NCI-H82 (cell line): ENCODE measurements at places on chromosomes 5 and 9.

GRCh38 chr9:120383999-120384924 lies 195.7 kb downstream of the CDK5RAP2 start:
- DNase-seq, result no peak

GRCh38 chr5:38871790-38872551 lies 26.2 kb downstream of the OSMR start:
- no peak for DNase-seq

DNA sequence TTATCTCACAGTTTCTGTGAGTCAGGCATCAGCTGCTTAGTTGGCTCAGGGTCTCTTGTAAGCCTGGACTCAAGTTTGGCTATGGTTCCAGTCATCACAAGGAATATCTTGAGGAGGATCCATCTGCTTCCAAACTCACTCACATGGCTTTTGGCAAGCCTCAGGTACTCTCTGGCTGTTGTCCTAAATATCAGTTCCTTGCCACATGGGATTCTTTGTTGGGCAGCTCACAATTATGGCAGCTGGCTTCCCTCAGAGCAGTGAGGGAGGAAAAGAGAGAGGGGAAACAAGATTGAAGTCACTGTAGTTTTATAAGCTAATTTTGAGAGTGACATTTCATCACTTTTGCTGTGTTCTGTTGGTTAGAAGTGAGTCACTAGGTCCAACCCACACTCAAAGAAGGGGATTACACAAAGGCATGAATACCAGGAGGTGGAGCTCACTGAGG lies 144.5 kb downstream of the GCNT1 start:
- no peak for DNase-seq

DNA sequence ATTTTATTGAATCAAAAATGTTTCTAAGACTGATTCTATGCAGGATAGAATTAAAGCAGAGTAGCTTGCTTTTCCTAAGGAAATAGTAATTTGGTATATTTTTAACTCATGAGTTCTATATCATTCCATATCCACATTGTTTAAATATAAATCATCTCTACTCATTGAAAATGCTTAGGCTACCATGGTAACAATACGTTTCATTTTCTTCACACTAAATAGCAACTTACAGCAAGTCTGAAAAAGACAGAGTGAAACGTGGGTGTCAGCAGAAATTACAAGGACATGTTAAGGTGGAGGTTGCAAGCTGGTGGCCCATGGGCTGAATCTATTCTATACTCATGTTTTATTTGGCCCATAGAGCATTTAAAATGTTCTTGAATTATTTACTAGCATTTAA lies 487.9 kb downstream of the ARHGEF28 start:
- DNase-seq, result no peak

DNA sequence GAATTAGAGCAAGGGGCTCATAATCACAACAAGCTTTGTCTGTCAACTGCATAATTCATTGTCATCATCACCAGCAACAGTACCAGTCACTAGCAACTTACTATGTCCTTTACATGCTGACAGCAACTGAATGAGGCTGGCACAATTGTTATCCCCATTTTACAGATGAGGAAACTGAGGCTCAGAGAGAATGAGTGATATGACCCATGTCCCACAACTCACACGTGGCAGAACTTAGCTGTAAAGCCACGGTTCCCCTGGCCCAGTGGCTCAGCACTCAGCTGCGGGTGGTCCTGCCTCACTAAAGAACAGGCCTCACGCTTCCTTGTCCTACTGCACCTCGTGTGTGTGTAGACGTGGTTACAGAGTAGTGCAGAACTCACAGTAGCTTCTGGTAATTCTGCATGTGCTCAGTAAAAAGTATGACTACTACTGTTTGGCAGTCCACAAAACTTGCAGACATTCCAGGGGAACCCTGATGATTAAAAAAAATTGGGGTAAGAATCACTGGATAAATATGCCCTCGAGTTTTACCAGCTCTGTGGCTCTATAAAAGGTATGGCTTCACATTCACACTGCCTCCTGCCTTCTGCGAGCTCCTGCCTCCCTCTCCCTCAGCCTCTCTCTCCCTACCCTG lies 30.2 kb downstream of the AFAP1L1 start:
- no peak for DNase-seq

- peak; percentile 56 for DNase-seq
These were observed 117.0 kb downstream of the TRPM6 start for GRCh38 chr9:74770508-74771261.

- DNase-seq, result no peak
These were observed 23.9 kb upstream of the TERT start for GRCh38 chr5:1318659-1319251.

- no peak for DNase-seq
These were observed 186.2 kb downstream of the TMEM38B start for GRCh38 chr9:105880517-105880916.

- no peak for DNase-seq
These were observed 10.4 kb downstream of the FREM1 start for GRCh38 chr9:14899815-14900193.

- no peak for DNase-seq
These were observed 43.2 kb downstream of the WDR36 start for GRCh38 chr5:111135363-111135762.

DNA sequence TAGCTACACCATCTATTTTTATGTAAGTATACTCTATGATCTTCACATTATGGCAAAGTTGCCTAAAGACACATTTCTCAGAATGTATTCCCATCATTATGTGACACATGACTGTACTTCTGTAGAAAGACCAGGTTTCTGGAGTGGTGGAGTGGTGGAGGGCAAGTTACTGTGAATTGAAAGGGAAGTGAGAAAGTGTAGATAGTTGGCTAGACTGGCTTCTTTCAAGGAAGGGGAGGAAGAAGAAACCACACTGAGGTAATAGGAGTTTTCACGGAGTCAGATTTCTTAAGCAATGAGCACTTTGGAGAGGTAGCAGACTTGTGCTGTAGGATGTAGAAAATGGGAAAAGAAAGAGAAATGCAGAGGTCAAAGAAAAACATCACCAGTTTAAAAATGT lies 50.9 kb upstream of the EQTN start:
- no peak for DNase-seq

DNA sequence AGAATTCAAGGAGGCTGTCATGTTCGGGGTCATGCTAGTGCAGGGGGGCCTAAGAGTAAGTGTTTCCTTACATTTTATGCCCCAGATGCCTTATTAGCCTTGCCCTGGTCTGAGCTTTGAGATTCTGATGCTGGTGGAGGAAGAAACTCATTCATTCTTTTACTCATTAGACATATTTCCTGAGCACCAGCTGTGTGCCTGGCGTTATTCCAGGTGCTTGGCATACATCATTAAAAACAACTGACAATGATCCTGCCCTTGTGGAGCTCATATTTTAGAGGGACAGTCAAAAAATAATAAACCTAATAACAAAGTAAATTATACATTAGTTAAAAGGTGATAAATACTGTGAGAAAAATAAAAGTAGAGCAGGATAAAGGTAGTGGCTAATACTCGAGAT lies 138.9 kb upstream of the SGCD start:
- no peak for DNase-seq

DNA sequence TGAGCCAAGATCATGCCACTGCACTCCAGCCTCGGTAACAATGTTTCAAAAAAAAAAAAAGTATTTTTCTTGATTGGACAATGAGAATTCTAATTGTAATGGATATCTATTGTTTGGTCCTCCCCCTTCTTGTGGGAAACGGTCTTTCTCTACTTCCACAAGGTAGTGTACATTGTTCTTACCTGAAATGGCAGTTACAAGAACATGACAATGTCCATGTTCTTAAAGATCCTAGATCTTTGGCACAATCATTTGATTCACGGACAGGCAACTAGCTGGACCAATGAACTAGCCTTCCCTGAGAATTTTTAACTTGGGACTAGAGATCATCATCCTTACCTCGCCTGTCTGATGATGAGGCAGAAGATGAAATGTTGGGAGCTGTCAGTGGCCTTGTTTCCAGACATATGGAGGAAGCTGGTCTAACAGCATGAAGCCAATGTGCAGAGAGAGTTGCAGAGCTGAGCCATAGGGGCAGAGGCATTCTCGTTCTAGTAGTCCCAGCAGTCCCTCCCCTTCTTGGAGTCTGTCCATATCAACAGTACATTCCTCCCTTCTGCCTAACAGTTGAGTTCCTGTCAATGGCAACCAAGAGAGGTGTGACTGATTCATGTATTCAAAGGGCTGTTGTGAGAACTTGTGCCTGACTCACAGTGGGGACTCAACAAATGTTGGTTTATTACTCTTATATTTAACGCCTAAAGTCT lies 2.1 kb upstream of the MARCHF6 start:
- DNase-seq, result no peak

GRCh38 chr5:14155075-14155474 lies 11.9 kb downstream of the TRIO start:
- no peak for DNase-seq

GRCh38 chr5:54663866-54664265 lies 146.3 kb downstream of the SNX18 start:
- DNase-seq, result no peak

- no peak for DNase-seq
These were observed 39.0 kb upstream of the ZFP37 start for GRCh38 chr9:113095561-113095960.

DNA sequence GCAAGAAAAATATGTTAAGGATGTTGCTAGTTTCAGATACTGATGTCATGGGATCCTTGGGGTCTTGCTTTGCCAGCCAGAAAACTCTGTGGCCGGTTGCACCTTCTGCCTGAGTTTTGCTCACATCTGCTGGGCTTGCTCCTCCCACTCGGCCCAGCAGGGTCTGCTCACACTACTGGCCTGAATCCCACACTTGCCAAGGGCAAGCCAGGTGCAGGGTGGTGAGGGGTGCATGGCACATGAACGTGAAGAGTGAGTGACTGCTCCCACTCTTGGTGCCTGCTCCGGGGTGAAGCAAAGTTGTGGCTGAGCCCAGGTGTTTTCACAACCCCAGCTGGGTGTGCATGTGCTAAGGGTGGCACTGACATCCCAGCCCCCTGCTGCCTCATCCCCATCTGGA lies 83.1 kb upstream of the STARD4 start:
- no peak for DNase-seq

- DNase-seq, result peak; percentile 36
These were observed 111.9 kb downstream of the NTRK2 start for GRCh38 chr9:84781458-84781857.

DNA sequence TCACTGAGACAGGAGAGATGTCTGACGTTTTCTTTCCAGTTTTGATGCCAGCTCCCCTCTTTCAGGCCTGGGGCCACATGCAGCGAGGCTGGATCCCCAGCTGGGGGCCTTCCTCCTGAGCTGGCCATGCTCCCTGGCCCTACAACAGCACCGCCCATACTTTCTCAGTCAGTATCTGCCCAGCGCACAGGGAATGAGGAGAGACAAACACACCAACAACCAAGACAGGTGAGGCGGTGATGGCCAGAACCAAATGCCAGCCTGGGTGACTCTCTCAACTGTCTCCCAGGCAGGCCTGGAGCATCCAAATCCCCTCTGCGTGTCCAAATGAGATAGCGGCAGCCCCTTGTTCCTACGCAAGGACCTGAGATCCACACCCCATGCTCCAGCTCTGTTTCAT lies 109.6 kb downstream of the ROR2 start:
- no peak for DNase-seq

DNA sequence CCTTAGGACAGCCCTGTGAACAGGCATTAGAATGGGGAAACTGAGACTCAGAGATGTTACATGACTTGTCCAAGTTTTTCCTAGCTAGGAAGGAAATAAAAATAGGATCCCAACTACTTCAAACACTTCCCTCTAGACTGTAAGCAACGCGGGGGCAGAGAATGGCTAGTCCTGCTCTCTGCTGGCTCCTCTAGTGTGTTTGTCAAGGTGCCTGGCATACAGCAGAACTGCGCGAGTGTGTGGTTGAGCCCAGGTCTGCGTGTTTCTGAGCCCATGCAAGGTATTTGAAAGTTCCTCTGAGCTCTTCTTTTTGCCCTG lies 152.5 kb downstream of the MACROH2A1 start:
- no peak for DNase-seq

- DNase-seq, result peak; percentile 27
These were observed 8.3 kb downstream of the FABP6 start for GRCh38 chr5:160237571-160238093.

DNA sequence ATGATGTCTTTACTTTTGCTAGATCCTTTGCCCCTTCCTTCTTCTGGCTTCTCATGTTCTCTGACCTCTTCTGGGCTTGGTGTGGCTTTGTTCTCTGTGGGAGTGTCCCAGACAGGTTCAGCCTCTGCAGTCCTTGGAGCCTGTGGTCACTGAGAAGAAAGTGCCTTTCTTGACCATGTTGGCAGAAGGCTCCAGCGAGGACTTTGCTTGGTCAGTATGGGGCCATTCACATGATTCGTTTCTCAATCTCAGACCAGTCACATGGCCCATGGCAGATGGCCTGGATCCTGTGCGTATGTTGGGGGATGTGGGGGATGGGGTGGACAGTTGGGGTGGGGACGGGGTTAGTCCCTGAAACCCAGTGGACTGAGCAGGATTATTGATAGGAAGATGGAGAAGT lies 274.1 kb downstream of the ARHGAP26 start:
- peak; percentile 25 for DNase-seq

GRCh38 chr9:117963493-117964090 lies 259.4 kb downstream of the TLR4 start:
- DNase-seq, result no peak

DNA sequence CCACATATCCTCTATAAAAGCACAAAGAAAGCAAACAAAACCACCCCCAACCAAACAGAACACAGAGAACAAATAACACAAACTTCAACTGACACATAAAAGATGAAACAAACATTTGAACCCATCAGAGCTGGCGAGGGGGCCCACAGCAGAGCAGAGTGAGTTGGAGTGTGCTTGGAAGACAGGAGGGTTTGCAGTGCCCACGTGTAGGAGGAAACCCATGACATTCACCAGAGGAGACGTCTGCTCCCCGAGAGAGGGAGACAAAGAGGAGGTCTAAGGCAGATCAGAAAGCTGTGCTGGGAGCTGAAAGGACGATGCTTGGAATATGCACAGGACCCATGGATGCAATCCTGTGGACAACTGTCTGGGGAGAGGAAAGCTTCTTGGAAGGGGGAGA lies 27.0 kb downstream of the MRPL36 start:
- peak; percentile 40 for DNase-seq

DNA sequence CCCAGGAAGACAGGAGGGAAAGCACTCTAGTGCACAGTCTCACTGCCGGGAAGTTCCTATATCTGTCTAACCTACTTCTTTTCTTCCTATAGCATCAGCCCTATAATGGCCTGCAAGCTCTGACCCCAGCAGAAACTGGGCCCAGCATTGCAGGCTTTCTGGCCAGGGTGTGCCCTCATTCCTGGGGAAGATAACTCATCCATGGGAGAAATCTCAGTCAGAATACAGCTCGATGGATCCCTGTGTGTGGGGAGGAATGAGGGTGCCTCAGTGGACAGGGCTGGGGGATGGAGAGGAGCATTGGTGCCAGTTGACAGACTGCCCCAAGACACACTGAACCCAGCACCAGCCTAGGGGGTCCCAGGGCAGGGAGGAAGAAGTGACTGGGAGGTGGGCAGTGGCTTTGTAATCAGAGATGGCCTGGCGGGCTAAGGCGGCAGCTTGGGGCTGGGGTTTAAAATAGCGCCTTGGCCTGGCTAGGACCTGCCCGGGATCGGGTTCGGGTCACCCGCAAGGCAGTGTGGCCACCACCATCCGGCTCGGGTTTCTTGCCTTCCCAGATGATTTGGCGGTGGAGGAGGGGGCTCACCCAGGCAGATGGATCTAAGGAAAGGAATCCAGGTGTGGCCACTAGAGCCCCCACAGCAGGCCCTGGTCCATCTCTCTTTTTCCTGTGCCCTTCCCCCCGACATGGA lies 7.6 kb upstream of the CXXC5 start:
- no peak for DNase-seq

- DNase-seq, result no peak
These were observed 14.0 kb upstream of the TCF7 start for GRCh38 chr5:134100283-134101091.

- DNase-seq, result no peak
These were observed 101.5 kb upstream of the SNX2 start for GRCh38 chr5:122673343-122673742.
